ENCODE measurements at places on chromosomes 16 and 17.

- DNase-seq = no peak
These were observed 33.7 kb upstream of the TNRC6C start for GRCh38 chr17:77924757-77925336.

GRCh38 chr17:71914812-71915211, 206.0 kb upstream of the SOX9 start:
- DNase-seq = no peak

GRCh38 chr17:20218272-20218671, 209.1 kb downstream of the SPECC1 start:
- DNase-seq = no peak

- DNase-seq = no peak
These were observed 47.0 kb downstream of the SLC7A5 start for GRCh38 chr16:87822108-87822970.

- DNase-seq = no peak
These were observed 3.5 kb upstream of the NLRC3 start for GRCh38 chr16:3580686-3581085.

- no peak for DNase-seq
These were observed 34.4 kb upstream of the ZCCHC14 start for GRCh38 chr16:87527055-87527724.

- DNase-seq = no peak
These were observed 80.7 kb downstream of the DNAH3 start for GRCh38 chr16:21069986-21070385.

- no peak for DNase-seq
These were observed 11.0 kb downstream of the ITGAM start for GRCh38 chr16:31270795-31271194.

DNA sequence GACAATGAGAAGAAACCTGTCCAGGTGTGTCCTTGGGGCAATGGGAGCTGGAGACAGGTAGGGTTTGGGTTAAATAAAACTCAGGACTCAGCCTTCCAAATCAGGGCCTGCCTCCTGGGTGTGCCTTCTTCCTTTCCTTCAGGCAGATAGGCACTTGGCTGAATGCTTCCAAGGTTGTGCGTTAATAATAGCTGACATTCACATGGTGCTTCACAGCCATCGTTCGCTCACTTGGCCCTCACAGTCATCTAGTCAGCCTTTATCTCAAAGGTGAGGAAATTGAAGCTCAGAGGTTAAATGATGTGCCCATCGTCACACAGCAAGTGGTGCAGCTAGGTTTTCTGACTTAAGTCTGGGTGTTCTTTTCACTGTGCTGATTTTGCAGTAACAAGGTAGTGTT, 9.5 kb downstream of the NFE2L1 start:
- DNase-seq = no peak

DNA sequence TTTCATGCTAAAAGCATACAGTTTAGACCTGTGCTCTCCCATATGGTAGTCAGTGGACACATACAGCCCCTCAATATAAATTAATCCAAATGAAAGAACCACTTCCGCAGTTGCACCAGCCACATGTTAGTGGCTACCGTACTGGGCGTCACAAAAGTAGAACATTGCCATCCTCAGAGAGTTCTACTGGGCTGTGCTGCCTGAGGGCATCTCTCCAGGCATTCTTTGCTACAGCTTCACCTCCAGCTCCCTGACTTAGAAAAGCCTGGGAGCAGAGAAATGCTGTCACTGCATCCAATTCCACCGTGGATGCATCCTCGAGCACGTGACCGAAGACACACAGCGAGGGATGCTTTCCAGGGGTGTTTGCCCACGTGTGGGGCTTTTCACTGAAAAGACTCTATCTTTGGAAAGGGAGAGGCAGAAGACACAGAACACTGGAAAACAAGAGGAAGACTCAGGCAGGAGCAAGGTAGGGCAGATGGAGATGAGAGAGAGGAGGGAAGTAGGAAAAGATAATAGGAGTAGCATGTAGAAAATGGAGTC, 86.4 kb downstream of the GAS7 start:
- DNase-seq = no peak

DNA sequence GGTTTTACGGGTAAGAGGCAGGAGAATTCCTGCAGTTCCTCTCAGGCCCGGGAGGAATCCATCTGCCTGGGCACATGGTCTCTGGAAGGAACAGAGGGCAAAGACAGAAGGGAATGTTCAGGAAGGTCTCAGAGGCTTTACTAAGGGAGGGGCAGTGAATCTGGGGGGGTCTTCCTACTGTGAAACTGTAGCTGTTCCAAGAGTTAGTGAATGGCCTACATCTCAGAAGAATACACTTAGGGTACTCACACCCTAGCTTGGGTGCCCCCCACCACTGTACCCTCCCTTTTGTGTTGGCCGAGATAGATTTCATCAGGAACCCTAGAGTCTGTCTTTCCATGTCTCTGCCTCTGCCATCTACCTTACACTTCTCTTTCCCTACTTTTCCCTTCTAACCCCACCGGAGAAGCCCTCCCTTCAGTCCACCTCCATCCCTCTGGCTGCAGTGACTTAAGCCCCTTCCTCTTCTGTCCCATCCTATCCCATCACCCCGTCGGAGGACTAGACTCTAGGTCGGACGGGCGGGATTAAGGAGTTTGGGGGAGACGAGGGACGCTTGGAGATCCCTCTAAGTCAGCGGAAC, 316 bp downstream of the DLG4 start:
- DNase-seq = no peak

DNA sequence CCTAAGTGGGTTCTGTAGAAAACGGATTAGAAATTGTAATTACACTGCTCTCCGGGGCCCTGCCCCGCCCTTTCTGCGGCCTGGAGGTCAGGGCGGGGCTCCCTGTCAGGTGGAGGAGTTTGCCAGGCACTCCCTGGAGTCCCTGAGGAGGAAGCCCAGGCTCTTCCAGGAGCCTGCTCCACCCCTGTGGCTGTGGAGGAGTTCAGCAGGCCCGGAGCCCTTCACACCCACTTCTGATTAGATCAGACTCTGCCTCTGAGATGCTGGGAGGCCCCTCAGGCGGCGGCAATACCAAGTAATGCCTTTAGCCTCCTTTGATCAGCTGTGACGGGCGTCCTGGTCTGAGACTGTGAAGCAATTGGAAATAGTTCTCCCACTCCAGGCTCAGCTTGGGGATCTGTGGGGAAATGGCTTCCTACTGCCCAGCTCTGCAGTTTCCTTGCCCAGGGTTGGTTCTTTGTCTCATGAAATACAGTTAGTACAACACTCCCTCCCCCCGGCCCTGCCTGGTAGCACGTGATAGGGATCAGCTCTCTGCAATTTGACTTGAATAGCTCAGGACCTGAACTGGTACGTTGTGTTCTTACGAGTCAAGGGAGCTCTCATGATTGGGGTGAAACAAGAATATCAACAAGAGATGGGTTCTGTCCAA, 22.3 kb downstream of the BAIAP2 start:
- no peak for DNase-seq

GRCh38 chr16:12095275-12096156, 119.0 kb downstream of the SNX29 start:
- peak; percentile 54 for DNase-seq

- peak; percentile 49 for DNase-seq
These were observed 178.3 kb downstream of the PRKCB start for GRCh38 chr16:24013864-24014645.

DNA sequence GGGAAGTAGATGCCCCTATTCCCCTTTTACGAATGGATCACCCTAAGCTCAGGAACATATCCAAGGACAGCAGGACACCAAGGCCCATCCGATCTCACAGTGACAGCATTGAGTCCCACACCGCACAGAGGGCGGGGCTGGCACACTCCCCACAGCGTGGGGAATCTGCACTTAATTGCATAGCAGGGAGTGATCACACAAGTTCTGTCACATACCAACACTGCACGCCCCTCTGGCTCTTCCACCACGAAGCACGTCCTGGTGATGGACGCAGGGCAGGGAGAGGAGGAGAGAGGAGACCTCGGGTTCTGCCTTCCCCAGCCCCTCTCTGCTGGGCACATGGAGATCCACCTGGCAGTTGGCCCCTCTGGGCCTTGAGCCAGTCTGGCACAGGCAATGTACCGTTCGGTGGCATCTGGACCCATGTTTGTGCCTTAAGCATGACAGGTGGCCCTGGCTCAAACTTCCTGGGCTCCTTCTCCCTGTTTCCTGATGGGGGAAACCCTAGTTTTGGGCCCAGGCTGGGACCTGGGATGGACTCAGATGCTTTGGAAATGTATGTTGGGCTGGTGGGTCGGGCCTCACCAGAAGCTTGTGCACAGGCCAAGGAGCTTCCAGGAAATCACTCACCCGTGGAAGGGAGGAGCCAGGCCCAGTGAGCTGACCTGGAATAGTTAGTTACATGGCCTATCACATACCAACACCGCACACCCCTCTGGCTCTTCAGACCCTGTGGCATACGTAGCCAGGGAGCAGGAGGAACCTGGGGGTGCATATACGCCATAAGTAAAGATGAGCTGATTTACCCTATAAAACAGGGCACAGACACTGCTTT, 35.1 kb upstream of the CREBBP start:
- no peak for DNase-seq

- DNase-seq = no peak
These were observed 18.7 kb upstream of the ANKRD40CL start for GRCh38 chr17:50785946-50786570.

DNA sequence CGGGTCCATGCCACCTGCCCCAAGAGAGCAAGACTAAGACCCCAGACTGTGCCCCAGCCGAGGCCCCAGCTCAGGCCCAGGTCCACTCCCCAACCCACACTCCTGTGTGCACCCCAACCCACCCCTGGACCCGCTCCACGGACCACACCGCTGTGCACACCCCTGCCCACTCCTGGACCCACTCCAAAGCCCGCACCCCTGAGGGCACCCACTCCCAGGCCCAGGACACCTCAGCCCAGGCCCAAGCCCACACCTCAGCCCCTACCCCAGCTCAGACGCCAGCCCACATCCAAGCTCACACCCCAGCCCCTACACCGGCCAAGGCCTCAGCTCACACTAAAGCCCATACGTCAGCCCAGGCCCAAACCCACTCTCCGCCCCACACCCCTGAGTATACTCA, 1.1 kb downstream of the SPEM3 start:
- DNase-seq = no peak

DNA sequence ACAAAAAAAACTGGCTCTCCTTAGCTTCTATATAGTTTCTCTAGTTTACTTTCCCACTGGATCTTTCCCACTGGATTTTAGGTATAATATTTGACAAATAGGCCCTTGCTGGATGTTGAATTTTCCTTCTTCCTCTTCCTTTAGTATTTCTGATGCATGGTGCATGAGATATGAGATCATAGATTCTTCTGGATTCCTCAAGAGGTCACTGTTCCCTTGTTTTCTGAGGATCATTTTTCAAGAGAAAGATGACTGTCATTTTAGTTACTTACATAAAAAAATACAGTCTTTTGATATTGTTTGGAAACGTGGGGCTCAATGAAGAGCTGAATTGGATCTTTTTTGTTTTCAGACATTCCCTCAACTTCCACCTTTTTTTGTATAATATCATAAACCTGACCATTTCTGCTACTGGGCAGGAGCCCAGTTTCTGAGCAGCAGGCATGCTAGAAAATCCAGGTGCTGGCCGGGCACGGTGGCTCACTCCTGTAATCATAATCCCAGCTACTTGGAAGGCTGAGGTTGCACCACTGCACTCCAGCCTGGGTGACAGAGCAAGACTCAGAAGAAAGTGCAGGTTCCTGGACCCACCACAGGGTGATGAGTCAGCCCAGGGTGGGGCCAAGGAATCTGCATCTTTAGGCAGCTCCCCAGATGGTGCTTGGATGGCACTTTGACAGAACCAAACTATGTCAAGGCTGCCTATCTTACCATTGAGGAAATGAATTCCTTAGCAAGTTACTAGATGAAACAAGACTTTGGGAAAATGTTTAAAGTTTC, 70.3 kb downstream of the SDR42E1 start:
- DNase-seq = no peak

GRCh38 chr17:64209983-64210382, 53.1 kb downstream of the TEX2 start:
- no peak for DNase-seq

GRCh38 chr17:62705778-62706597, 78.5 kb downstream of the MRC2 start:
- DNase-seq = no peak

- no peak for DNase-seq
These were observed 15.1 kb downstream of the SAMD14 start for GRCh38 chr17:50114849-50115357.

DNA sequence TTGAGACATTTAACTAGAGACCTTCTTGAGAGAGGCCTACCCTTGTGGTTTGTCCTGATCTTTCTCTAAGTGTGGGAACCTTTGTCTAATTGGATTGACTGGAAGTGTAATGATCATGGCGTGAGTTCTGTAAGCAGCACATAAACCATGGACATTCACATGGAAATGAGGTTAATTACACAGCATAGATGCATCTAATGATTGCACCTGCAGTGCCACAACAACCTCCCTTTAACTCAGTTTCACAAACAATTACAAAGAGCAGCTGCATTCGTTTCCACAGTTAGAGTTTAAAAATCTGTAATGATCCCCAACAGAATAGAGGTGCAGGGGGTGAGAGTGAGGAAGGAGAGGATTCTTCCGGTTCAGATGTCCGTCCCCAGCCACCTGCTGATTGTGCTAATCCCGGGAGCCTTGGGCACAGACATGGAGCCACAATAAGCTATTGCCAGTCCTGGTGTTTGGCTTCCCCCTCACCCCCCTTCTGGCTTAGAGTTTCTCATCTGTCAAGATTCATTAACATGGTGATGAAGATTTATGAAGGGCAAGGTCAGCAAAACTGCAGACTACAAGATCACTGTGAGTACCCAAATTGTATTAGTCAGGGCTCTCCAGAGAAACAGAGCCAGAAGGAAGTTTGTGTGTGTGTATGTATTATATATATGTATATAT, 659.2 kb upstream of the SOX9 start:
- no peak for DNase-seq

DNA sequence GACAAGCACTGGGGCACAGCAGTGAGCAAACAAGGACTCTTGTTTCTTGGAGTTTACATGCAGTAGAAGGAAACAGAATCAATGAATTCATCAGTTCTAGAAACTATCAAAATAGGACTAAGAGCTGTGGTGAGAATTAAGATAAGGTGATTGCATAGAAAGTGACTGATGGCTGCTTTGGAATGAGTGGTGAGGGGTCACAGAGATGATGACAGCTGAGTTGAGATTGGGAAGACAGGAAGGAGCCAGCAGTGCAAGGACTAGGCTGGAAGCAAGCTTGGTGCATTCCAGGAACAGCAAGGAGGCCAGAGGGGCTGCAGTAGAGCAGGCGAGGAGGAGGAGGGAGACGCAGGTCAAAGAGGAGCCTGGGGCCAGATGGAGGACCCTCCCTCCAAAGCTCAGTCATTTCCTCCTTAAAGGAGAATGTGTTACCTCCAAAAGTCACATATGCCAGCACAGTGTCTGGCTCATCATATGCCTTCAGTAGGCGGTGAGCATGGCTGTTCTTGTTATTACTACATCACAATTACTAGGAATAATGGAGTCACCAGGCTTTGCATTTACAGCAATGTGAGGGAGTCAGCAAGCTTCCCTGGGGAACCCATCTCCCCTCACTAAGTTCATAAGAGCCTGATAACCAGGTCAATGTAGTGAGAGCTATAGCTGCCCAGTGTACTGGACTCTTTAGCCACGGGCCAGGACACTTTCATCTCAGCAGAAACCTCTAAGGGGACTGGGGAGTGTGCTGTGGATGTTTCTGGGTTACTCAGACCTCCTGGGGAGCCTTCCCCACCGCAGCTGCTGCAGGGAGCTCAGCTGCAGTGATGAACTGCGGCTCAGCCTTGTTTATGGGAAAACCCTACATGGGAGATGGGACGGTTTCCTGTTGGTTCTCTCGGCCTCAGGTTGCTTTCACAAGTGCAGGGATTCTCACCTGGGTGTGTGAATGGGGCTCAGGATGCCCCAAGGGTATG, 157.2 kb downstream of the SEC14L1 start:
- DNase-seq = no peak
